ENCODE measurements at places on chromosomes 16 and 17.
A peak's percentile ranks its signal among the peaks of the same experiment; 100 is the strongest.

DNA sequence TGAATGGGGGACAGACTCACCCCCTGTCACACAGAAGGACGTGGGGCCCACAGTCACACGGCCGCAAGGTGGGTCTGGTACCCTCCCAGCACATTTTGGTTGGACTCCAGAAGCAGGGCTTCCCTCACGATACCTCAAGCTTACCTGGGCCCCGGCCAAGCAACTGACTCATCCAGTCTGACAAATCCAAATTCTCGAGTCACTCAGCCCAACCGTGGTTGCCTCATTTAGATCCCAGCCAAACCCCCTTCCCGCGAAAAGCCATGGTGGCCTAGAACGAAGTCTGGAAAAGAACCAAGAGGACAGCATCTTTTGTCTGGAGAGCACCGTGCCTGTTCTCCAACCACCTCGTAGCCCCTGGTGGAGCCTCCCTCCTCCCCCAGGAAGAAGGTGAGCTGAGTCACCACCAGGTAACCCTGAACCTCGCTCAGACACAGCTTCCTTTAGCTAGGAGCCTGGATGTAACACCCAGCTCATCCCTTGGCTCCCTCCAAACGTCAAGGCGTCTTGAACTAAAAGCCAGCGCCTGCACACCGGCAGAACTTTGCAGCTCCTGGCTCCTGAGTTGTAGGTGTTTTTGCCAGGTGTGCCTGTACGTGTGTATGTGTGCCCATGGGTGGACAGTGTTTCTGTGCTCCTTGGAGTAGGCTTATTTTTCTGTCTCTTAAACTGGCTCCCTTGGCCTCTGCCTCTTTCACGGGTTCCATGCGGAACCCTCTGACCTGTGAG is 78.9 kb downstream of the CMIP start:
- peak; percentile 17 for DNase-seq

DNA sequence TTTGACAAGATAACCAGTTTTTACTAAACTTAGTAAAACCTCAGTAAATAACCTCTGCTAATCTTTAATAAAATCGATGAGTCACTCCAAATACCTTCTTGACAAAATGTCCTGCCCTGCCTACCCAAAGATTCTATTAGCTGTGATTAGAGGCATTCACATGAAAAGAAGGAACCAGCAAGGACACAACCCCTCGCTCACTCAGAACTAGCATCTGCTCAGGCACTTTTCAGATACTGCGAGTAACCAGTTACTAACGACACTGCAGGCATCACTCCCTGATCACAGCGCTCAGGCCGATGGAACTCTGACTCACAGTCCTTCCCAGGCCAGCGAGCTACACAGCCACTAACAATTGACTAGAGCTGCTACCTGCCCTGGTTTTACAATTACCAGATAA is 24.3 kb downstream of the PELP1 start:
- no peak for DNase-seq

DNA sequence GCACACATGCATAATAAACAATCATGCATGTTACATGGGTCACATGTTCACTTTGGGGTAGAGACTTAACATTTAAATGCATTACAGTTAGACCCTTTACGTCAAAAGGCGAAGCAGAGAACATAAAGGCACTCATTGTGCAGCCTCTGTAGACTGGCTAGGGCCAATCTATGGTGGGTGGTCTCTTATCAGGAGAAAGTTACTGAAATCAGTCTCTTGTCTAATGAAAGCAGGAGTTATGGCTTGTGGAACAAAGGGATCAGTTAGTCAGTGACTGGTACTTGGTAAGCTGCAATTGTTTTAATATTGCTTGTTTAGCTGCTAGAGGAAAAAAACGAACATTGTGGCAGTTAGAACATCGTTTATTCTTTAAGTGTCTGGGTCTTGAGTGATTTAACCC is 1.4 kb upstream of the CNEP1R1 start:
- no peak for DNase-seq

DNA sequence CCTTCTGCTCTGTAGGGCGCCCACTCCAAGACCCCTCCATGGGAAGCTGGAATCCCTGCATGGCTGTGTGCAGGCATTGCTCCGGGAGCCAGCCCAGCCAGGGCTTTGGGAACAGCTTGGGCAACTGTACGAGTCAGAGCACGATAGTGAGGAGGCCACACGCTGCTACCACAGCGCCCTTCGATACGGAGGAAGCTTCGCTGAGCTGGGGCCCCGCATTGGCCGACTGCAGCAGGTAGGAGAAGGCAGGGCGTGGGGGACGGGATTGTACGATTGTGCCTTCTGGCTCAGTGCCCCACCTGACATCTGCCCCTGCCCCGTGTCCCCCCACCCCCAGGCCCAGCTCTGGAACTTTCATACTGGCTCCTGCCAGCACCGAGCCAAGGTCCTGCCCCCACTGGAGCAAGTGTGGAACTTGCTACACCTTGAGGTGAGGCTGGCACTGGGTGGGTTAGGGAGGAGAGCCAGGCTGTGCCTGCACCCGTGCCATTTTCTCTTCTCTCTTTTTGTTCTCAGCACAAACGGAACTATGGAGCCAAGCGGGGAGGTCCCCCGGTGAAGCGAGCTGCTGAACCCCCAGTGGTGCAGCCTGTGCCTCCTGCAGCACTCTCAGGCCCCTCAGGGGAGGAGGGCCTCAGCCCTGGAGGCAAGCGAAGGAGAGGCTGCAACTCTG is 8.7 kb upstream of the TMEM88 start:
- no peak for DNase-seq

- DNase-seq: no peak
These were observed 73.1 kb downstream of the CEP95 start for GRCh38 chr17:64579917-64580316.

DNA sequence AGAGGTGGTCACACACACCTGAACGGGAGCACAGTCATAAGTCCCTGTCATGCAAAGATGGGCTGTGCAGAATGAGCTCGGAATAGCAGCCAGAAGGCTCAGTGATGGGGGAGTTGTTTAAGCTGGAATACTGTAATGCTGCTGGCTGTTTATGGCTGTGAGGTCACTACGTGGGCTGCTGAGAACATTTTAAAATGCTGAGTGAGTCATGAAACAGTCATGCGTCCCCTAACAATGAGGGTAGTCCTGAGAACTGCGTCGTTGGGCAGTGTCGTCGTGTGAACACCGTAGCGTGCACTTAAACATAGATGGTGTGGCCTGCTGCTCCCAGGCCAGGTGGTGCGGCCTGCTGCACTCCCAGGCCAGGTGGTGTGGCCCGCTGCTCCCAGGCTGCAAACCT is 39.7 kb downstream of the TBCD start:
- DNase-seq: no peak

- no peak for DNase-seq
These were observed 116.4 kb upstream of the RCVRN start for GRCh38 chr17:10021272-10021984.

DNA sequence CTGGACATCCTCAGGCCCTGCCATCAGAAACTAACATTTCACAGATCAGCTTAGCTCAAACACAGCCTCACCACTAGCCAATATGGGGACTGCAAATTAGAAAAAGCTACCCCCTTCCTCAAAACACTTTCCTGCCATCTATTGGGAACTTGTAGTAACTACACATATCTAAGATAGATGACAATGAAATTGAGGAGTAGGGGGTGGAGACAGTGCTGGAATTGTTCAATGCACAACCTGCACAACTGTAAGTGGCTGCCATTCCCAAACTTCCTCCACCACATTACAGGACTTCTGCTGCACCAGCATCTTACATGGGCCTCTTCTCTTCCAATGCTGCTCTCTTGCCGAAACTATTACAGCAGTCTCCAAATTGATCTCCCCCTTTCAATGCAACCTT is 21.9 kb downstream of the AIPL1 start:
- DNase-seq: no peak

DNA sequence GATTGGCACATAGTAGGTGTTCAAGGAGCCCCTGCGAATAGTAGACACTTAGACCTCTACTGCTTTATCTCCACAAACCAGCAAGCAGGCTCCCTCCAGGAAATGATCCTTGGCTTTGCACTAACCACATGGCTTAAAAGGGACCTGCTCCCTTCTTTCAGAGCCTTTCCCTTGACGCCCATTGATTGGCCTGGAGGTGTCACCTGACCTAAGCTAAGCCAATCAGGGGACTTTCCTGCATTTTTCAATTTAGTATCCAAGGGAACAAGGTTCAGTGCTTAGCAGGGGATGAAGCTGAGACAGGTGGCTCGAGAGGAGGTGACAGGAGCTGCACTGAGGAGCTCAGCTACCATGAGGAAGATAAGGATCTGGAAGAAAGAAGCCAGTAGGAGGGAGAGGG is 52.8 kb downstream of the CLEC19A start:
- no peak for DNase-seq

- DNase-seq: no peak
These were observed 8.0 kb downstream of the SERPINF2 start for GRCh38 chr17:1750628-1751027.
